ENCODE measurements at places on chromosomes 12 and 14.
A peak's percentile ranks its signal among the peaks of the same experiment; 100 is the strongest.

- DNase-seq: no peak
Measured at GRCh38 chr12:24071842-24072241, 122.4 kb upstream of the SOX5 start.

GRCh38 chr12:116338064-116338846 lies 60.8 kb upstream of the MED13L start:
- no peak for DNase-seq

DNA sequence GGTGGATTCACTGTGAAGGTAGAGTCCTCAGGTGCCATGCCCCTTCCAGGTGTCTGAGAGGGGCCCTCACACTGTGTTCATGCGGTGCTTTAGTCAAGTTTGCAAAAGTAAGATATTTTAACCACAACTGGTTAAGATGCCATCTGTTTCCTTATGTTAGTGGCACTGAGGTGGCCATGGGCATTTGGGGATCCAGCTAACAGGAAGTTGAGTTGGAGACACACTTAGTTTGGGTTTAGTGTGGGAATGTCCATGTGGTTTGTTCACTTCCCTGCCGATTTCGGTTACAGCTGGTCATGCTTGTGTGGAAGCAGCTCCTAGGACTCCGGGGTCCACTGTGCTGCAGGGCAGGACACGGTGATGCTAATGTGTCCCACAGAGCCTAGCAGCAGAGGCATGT lies 17.3 kb upstream of the ABHD12B start:
- no peak for DNase-seq

DNA sequence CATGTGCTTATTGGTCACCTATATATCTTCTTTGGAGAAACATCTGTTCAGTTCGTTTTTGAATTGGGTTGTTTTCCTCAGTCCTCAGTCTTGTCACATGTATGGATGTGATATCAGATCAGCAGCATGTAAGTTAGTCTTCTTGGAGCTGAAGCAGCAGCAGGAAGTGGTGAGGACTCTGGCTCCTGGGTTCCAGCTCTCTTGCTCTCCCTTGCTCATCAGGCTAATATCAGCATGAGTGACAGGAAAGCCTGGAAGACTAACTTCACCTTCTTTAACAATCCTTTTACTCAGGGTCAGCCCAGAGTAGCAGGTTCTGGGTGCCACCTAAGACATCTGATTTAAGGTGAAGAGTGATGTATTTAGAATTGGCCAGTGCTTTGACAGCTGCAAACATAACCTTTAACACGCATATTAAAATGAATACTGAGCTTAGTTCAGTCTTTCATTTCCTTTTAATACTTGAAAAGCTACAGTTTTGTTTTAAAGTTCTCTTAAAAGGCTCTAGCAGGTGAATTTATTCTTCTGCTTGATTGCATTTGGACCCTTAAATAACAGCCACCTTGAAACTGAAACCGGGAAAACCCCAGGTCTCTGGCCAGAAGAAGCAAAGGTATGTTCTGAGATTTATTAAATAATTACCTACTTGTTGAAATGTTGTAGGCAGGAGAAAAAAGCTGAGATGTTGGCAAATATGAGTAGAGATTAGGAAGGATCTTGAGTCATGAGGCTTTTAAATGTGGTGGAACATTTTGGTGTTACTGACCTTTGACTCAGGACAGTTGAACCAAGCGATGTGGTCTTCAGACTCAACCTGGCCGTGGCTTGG lies 54.3 kb downstream of the DRAM1 start:
- no peak for DNase-seq

GRCh38 chr14:100623961-100624360 lies 36.7 kb upstream of the BEGAIN start:
- DNase-seq: no peak

- DNase-seq: no peak
Measured at GRCh38 chr12:19454837-19455236, 15.5 kb downstream of the AEBP2 start.

DNA sequence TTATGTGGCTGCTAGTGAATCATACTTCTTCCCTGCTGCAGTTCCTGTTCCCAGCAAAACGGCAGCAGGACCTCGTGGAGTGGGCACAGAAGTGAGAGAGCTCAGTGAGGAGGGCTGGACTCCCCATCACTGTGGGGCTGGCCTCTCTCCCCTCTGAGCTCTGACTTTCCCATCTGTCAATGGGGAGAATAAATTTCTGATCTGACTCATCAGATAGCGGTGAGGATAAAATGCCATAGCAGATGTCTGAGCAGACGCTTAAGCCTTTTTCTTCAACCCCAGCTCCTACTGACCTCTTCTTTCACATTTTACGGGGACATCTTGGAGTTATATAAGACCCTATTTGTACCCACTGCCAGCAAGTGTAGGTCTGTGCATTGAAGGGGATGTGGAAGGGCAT lies 116.6 kb downstream of the CRACR2A start:
- no peak for DNase-seq

DNA sequence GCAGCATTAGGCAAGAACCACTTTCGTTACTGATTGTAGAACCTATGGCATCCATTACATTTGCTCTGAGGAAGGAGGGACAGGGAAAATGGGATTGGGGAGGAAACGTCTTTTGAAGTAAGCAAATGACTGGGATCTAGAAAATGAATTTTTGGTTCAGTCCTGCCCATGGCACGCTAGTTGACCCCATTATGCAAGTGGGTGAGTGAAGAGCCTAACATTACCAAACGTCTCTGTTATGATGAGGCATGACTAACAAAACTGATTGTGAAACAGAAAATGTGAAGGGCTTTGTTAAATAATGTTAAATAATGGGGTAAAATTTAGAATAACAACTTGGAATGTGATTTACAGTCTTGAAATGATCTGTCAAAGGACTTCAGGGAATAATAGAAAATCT lies 38.9 kb downstream of the CPSF2 start:
- DNase-seq: no peak

DNA sequence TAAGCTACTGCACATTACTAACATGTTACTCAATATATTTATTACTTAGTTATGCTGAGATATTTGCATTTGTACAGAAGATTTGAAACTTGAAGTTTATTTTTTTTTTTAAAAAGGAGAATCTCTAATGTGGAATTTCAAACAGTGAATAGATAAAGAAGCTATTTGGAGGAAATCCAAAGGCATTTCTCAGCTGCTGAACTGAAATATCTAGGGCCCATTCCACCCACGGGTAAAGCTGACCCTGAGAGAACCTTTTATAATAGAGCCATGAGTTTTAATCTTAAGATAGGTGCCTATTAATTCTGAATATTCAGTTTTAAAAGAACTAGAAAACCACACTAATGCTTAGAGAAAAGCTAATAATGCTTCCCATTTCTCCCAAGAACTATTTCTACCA lies 225.4 kb upstream of the CAND1 start:
- DNase-seq: no peak

DNA sequence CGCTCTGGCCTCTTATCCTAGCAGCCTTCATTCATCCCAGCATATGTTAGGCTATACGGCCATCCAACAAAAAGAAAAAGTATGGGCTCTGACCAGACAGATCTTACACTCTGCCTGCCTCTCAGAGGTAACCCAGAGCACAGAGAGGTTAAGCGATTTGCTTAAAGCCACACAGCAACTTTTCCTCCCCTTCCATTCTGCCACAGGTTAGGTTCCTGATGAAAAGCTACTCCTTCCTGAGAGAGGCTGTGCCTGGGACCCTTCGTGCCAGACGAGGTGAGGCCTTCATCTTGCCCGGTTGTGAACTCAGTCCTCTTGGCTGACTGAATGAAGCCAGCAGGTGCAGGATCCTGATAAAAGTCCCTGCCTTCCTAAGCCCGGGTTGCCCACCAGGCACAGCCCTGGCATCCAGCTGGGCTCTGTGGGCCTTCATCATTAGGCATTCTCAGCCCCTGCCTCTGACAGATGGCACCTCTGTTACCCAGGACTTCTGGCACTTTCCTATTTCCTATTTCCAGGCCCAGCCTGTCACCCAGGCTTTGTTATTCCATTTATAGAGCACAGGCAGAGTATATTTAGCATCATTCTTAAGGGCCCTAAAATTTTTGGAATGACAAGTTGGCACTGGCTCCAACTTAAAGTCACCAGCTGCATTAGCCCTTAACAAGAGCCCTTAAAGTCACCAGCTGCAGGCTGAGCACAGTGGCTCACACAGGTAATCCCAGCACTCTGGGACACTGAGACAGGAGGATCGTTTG lies 12.8 kb downstream of the SOAT2 start:
- no peak for DNase-seq

DNA sequence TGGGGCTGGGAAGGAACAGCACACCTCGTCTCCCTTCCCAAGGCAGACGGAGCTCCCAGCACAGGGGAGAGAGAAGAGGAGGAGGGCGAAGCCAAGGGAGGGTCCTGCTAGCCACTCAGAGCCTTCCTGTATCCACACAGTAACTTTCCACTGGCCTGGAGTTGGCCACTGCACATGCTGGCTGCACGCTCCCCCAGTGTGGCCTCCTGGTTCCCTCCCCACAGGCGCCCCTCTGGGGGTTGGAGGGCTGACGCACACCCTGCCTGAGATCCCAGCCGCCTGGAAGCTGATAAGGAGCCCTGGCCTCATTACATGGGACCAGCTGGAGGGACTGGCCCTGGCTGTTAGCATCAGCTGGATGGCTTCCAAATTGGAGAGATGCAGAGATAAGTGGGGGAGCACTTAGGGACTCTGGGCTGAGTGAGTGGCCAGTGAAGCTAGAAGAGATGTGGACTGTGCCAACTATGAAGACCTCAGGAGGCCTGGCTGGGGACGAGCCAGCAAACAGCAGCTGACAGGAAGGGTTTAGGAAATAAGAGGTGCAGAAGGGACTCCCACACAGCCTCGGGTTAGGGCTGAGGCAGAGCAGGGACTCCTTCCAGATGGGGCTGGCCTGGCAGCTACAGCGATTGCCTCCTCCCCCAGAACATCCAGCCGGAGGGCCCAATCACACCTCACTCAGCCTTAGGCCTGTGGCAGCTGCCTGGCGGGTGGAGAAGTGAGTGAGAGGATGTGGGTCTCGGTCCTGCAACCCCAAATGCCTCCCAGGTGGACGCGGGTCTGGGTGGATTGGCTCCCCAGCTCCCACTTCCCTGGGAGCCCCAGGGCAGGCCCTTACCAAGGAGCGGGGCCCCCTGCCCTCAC lies 26.3 kb upstream of the BCDIN3D start:
- DNase-seq: no peak

DNA sequence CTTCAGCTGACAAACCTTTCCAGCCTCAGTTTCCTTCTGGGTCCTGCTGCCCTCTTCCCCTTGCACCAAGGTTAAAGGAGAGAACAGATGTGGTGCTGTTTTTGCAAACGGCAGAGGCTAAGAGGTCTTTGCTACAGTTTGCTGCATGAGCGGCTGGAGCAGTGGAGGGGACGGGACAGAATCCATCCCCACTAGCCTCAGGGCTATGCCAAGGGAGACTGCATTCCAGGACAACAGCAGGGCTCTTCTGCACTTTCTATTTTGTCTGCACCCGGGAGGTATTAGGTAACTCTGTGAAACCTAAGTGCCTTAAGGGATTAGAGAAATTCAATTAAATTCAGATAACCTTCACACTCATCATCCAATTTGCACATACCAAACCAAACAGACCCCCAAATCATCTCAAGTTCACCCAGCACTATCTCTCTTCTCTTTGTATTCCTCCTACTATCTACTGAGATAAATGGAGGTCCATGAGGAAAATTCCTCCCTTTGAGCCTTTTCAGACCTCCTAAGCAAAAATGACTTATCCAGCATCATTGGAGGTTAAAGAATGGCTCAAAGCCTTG lies 103.8 kb upstream of the VRK1 start:
- DNase-seq: no peak

DNA sequence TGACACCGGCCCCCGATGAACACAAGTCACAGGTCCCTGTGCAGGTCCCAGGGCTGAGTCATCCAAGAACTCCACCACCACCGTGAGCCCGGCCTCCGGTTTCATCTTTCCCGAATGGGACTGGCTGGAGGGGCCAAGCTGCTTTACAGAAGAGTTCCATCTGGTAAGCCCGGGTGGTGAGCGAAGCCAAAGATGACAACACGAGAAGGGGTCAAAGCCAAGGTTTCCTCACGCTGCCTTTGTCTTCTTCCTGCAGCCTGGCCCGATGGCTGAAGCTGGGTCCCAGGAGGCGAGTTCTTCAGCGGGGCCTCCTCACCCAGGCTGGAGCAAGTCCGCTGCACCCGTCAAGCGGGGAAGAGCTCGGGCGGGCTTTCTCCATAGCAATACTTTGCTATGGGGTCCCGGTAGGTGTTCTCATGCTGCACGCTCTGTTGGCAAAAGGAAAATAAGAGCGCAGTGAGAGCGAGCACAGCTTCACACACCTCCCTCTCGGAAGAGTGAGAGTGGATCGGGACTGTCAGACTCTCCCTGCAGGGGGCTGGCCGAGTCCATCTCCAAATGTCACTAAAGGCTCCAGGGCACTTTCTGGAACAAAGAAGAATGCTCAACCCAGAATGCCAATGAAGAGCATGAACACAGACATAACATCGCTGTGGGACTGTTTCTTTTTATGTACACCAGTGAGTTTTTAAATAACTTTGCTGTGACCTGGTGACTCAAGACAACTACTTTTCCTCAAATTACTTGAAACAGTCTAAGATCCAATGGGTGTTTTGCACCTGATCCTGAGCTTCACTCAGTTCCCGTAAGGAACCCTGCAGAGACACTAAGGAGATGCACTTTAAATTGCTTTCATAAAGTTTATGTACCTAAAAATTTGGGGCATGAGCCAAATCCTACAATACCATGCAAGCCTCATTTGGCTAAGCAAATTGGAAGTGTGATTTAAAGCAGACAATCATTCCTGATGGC lies 20.1 kb downstream of the SPRING1 start:
- no peak for DNase-seq

GRCh38 chr12:110284597-110284996 lies 3.5 kb downstream of the ATP2A2 start:
- DNase-seq: no peak

DNA sequence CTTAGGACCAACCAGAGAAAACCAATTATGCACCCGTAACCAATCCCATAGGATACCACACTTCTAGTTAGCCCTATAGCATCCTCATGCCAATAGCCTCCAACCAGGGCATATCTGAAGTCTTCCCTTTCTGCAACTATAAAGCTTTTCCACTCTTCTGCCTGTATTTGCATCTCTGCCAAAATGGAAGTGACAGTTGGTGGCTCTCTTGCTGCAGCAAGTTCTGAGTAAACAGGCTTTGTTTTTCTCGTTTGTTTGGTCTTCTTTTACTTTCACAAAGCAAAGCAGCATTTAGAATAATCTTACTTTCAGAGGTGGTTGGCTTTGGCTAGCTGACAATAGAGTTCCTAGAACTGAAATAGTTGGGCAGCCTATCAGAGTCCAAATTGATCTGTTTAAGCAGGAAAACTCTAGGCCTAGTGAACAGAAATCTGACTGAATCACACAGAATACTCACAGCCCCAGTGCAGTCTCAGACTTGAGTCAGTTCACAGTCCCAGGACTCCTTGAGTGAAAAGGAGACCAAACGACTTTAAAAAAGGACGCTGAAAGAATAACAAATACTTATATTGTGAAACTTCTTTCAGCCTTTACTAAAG lies 1029.7 kb upstream of the LRFN5 start:
- no peak for DNase-seq

- DNase-seq: no peak
Measured at GRCh38 chr14:23361320-23361719, 3.7 kb downstream of the EFS start.

- peak; percentile 38 for DNase-seq
Measured at GRCh38 chr12:54968181-54968730, 16.3 kb downstream of the TESPA1 start.

Data from CD4-positive, alpha-beta T cell treated with Interleukin-12 subunit alpha and Interleukin-12 subunit beta, for 1 hour (primary cell).